Fibroblast of skin of abdomen (primary cell): ENCODE measurements at places on chromosomes 12 and 14.

DNA sequence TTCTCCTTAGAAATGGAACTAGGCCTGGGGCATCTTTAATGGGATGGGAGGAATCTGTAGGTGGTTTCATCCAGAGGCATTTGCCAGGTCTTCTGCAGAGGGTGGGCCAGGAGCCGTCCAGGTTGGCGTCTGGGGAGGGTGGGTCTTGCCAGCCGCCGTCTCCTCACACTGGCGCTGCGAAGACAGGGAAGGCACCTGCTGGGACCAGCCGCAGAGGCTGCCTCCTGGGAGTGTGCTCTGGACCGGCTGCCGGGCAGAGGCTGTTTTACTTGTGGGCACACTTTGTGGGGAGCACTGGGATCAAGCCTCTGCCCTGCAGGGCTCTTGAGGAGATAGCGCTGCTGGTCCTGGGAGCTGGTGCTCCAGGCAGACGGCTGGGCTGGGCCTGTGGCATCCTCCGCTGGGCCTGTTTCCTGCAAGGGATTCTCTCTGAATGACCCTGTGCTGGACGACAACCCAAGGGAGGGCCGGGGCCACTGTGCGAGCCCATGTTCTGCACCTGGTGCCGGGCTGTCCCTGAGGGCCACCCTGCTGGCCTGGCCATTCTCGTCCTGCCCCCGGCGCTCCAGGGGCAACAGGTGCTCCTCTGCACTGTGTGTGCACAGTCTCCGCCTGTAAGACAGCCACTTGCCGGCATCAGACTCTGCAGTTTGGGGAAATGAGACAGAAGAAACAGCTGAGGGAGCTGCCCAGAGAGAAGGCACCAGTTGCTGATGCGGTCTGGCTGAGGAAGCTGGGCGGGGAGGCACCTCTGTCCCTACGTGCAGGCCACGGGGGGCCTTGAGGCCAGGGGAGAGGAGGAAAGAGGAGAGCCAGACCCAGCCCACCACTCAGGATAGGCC lies 10.0 kb upstream of the TEX22 start:
- DNase-seq, result no peak

DNA sequence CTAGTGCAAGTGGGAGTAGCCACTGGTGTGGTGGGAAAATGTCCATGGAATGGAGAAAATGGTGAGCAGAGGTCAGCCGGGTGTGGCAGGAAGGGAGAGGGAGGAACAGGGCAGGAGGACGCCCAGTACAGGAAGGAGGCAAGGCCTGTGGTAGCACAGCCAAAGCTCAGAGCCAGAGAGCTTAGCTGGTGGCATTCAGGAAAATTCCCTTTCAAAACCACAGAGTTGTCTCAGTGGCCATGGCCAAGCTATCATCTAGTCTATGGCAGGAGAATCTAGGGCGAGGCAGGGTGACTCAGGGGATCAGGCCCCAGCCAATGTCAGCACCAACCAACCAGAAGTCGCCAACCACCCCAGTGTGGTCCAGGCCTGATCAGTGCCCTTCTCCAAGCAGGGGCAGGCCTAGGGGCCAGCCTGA lies 67.7 kb upstream of the DDX11 start:
- peak; percentile 53 for DNase-seq

DNA sequence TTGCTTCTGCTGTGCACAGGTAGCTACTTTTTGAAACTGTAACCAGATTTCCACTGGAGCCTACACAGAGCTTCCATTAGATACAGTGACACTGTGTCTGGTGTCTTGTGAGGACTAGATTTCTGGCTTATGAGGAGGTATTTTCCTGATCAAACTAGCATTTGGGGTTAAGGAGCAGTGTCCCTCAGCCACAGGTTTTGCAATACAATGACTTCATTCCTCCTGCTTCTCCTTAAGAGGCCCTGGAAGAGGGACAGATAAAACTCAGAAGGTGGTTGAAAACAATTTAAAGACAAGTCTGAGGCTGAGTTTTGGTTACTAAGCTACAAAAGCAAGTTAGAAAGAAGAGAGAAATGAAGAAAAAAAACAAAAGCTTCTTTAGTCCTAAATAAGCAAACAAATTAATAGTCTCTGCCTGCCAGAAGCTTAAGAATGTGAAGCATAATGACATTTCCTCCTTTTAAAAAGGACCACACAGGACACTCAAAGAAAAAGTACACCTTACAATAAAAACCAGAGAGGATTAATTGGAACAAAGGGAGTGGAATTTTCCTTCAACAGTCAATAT lies 53.0 kb downstream of the PKP2 start:
- no peak for DNase-seq

- DNase-seq, result no peak
Observed at GRCh38 chr14:106691601-106692291, 1165.4 kb downstream of the TMEM121 start.

- DNase-seq, result no peak
Observed at GRCh38 chr14:38107216-38107631, 100.5 kb upstream of the SSTR1 start.

GRCh38 chr12:96489392-96490056 lies at the start of gene CFAP54:
Gene CFAP54 (plus strand): TSS chr12:96489577. CDS start chr12:96489610, 33 bp downstream.
- DNase-seq, result peak; percentile 92

DNA sequence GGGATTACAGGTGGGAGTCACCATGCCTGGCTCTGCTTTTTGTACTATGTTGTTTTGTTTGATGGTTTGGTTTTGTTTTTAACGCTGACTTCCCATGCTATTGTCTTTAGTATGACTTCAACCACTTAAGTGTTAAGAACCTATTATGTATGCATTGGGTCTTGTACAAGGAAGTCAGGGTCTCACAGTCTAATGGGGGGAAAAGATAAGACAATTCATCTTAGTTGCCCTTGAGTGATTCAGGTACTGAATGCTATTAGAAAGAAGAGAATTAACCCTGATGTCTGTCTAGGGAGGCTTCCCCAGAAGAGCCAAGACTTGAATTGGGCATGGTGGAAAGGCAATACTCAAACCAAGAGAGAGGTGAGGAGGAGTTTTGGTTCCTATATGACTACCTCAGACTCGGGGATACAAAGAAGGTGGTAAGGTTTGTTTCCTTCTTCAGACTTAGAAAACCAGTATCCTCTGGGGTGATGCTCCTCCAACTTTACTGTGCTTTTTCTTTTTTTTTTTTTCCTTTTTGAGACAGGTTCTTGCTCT lies 64.6 kb downstream of the SUSD6 start:
- no peak for DNase-seq

GRCh38 chr12:105698075-105698474 lies 367.6 kb downstream of the C12orf75 start:
- DNase-seq, result no peak

- no peak for DNase-seq
Observed at GRCh38 chr12:57811028-57811755, 7.3 kb downstream of the AVIL start.

DNA sequence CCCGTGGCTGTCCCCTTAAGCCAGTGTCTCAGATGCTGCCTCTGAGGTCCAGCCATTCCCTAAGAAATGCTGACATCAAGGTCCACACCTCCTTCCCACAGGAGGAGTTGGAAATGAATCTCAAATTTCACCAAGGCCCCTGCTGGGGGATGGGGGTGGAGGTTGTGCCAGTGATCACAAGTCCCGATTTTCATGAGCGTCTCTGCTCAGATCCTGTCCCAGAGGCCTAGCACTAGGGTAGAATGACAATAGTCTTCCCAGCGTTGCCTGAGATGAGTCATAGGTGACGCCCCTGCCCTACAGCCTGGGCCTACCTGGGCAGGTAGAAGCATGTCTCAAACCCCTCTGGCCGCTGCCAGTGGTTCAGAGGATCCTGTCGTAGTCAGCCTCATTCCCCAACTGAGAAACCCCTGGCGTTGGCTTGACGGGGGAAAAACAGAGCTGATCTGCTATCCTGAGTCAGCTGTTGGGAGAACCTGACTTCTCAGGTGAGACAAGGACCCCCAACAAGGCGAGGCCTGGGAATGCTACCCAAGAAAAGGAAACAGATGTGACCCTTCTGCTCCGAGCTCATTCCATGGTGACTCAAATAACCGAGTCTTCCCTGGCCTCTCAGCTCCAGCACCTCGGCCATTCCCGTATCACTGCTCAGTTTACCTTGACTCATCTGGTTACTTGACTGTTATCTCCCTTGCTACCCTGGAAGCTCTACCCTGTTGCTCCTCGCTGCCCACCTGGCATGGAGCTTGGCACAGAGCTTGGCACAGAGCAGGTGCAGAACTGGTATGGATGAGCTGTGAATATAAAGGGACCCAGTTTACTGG lies 21.8 kb upstream of the SPPL3 start:
- DNase-seq, result no peak

GRCh38 chr14:27315477-27315876 lies 717.6 kb upstream of the NOVA1 start:
- DNase-seq, result no peak

GRCh38 chr12:45418520-45418919 lies 202.6 kb downstream of the ANO6 start:
- DNase-seq, result no peak

DNA sequence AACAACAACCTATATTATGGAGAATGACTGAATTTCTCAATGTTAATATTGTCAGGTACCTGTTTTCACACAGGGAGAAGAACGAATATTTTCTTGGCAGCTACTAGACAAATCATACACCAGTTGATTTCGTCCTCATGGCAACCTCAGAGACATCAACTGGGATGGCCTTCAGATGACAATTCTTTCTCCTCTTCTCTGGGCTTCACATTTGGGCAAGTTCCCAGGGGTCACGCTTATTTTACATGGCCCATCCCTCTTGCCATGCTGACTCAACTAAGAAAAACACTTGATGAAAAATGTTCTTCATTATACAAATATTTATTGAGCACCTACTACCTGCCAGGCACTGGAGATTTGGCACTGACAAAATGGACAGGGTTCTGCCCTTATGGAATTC lies 29.0 kb downstream of the PPP1R13B start:
- DNase-seq, result no peak

DNA sequence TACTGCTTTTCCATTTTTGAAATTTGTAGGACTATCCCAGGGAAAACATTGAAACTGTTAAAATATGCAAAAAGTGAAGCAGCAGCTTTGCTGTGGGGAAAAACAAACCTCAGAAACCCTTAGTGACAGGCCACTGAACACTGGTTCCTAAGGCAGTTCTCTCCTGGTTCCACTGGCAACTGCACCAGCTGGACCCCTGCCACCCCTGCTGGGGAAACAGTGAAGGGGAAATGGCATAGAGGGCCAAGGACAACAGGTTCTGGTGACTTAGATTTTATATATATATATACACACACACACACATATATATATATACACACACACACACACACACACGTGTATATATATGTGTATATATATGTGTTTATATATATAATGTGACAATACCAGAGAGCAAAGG lies 16.2 kb upstream of the KRT7 start:
- DNase-seq, result no peak

- peak; percentile 33 for DNase-seq
Observed at GRCh38 chr14:59507063-59507751, 22.9 kb downstream of the JKAMP start.

- no peak for DNase-seq
Observed at GRCh38 chr12:45852508-45852907, 123.0 kb downstream of the ARID2 start.

GRCh38 chr14:64849940-64850339 lies 29.8 kb downstream of the SPTB start:
- no peak for DNase-seq

GRCh38 chr12:27627123-27627852 lies 69.0 kb upstream of the REP15 start:
- DNase-seq, result peak; percentile 77

DNA sequence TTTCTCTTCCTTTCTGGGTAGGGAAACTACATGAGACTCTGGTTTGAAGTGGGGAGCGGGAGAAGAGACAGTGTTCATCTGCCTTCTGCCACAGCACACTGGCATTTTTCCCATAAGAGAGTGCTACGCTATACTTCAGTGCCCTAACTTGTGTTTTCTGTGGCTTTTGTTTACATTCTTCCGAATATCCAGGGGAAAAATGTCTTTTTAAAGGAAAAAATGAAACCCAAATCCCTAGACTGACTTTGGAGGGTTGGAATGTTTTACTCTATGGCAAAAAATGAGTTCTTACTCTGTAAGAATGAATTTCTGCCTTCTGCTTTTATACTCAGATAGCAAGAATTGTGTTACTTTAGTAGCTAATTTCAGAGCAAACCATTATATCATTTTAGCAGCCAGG lies 88.1 kb upstream of the TMEM263 start:
- DNase-seq, result peak; percentile 10

GRCh38 chr14:85583380-85583779 lies 53.4 kb downstream of the FLRT2 start:
- DNase-seq, result no peak

DNA sequence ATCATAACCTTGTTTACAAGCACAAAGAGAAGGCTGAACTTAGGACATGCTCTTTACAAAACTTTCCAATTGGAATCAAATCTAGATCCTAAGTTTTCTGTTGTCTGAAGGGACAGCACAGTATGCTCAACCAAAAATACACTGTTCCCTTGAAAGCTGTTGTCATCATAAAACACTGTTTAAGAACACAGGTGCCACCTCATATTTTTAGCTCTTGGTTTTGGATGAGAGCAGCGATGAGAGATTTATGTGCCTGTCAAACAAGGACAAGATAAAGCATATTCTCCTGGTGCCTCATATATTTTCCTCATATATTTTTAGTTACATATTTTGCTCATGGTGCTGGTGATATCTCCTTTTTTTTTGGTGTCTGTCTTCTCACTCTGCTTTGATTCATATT lies 788.4 kb downstream of the AACS start:
- no peak for DNase-seq

- DNase-seq, result peak; percentile 28
Observed at GRCh38 chr12:48001505-48002413, 2.5 kb downstream of the COL2A1 start.

DNA sequence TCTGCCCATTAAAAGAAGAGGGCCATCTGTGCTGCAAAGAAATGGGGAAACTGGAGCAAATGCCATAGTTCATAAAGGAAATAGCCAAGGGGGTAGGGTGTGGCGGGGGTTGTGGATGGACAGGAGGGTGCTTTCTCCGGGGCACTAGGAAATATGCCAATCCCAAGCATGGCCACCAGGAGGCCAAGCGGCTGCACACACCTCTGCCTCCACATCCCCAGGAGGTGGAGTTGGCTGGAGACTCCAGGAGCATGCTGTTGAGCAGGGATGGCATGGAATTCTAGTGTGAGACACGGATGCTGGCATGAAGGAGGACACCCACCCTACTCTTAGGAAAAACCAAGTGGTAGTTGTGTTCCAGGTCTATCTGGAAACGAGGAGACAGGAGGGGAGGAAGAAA lies 25.2 kb downstream of the NID2 start:
- DNase-seq, result peak; percentile 35

GRCh38 chr12:132147423-132148367 lies 3.4 kb downstream of the NOC4L start:
- no peak for DNase-seq

- DNase-seq, result peak; percentile 83
Observed at GRCh38 chr14:22545842-22546721, 42.9 kb downstream of the DAD1 start.

DNA sequence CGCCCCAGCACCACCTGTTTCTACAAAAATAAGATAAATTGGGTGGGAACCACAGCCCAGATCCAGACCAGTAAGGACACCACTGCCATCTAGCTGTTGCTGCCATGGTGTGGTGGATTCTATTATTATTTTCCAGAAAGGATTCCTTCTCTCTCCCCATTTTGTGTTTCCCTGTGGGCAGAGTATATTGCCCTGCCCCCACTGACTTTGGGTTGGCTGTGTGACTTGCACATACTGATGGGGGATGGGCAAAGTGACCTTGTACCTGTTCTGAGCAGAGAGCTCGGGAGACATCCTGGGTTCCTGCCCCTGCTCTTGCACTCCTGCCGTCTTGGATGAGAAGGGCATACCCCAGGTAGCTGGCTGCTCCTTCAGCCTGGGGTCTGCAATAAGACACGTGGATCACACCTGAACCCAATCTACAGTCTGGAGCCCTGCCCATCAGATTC lies 24.3 kb downstream of the MOAP1 start:
- no peak for DNase-seq
